ENCODE measurements at places on chromosomes 3 and 15.
A peak's percentile ranks its signal among the peaks of the same experiment; 100 is the strongest.

DNA sequence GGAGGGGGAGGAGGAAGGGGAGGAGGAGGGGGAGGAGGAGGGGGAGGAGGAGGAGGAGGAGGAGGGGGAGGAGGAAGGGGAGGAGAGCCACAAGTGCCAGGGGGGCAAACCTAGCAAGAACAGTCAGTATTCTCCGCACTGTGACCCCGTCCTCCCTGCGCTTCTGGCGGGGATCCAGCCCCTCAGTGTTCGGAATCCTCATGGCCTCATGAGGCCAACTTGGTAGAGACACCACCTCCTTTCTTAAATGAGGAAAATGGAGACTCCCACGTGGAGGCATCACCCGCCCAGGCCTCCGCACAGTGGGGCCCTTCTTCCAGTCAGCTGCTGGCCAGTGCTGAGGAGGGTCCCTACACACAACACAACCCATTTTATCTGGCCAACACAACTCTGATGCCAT is 163.4 kb downstream of the XXYLT1 start:
- no peak for DNase-seq

- DNase-seq = peak; percentile 74
These were observed 10.2 kb upstream of the TIPARP start for GRCh38 chr3:156664011-156664830.

DNA sequence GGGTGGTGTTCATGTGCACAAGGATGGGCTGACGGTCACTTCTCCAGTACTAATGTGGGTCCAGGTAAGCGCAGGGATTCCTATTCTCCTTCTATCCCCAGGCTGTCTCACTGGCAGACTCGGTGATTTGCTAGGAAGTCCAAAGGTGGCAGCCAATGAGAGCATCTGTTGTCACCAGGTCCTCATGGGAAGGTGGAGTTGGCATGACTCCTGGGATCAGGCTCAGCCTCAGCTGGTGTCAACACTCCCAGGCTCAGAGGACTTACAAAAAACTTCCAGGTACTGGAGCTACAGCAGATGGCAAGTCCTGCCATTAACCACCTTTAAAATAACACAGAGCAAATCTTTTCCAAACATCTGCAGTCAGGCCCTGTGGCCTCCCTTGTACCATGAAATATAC is 13.8 kb downstream of the XYLB start:
- DNase-seq = no peak

- DNase-seq = no peak
These were observed 57.0 kb upstream of the LIMD1 start for GRCh38 chr3:45537616-45537969.

DNA sequence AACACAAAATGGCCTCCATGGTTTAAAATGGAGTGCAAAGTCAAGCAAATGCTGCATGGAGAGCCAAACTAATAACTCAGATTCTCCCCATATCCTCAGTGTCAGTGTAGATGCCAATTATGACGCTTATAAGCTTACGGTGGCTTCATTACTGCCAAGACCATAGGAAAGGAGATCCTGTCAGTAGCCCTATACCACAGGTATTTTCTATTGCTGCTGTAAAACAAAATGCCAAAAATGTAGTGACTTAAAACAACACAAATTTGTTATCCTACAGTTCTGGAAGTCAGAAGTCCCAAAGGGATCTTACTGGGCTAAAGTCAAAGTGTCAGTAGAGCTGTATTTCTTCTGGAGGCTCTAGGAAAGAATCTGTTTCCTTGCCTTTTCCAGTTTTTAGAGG is 149.8 kb upstream of the GBE1 start:
- no peak for DNase-seq

GRCh38 chr3:46926871-46927717 is 49.5 kb downstream of the CCDC12 start:
- DNase-seq = peak; percentile 99

DNA sequence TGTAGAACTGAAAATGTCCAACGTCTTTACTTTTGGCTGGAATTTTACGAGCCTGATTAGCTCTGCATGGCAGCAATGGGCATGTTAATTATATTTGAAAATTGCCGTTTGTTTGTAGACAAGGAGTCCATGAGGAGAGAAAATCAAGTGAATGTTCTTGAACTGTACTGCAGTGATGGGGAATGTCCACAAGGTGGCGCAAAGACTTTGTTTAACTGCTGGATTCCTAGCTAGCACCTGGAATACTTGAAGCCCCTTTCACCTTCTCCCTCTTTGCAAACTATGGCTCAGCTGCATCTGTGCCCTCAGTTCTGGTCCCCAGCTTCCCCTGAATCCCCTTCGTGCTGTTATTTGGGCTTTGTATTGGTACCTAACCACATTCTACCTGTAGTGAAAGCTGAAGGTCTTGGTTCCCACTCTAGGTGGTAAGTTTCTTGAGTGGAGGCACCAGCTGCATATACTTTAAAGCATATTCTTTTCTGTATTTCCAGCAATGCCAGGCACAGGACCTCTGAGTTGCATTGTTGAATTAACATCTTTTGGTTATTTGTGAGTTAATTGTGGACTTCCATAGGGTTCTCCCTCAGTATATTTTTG is 25.3 kb downstream of the EXOG start:
- DNase-seq = peak; percentile 44

- peak; percentile 75 for DNase-seq
These were observed 195.6 kb downstream of the XXYLT1 start for GRCh38 chr3:195075199-195075940.

DNA sequence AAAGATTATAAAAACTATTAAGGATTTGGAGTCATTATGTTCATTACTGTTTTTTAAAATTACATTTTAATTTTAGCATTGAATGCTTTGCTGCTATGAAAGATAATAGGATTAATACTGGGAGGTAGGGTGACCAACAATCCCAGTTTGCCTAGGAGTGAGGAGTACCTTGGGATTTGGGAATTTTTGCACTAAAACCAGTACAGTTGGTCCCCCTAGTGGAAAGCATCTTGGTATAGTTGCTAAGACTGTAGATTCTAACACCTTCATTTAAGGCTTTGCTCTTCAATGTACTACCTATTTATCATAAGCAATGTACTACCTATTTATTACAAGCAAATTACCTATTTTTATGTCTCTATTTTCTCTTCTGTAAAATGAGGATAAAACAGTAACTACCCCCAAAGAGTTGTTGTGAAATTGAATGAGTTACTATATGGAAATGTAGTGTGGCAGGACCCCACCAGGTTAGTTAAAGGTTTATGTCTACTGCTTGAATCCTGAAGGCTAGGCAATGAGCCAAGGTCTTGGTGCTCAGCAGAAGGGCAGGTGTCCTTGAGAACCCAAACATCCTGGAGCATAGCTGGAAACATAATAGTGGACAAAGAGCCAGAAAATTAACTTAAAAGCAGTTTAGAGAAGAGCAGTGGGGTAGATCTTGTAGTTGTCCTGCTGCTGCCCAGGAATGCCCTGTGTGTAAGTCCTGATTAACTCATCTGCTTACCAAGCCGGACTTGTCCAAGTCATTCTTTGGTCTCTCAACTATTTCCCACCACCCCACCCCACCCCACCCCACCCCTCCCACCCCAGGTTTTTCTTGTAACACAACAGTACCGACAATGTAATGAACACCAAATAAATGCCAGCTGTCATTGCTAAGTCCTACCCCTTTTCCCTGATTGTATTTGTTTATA is 49.2 kb upstream of the NMD3 start:
- no peak for DNase-seq

DNA sequence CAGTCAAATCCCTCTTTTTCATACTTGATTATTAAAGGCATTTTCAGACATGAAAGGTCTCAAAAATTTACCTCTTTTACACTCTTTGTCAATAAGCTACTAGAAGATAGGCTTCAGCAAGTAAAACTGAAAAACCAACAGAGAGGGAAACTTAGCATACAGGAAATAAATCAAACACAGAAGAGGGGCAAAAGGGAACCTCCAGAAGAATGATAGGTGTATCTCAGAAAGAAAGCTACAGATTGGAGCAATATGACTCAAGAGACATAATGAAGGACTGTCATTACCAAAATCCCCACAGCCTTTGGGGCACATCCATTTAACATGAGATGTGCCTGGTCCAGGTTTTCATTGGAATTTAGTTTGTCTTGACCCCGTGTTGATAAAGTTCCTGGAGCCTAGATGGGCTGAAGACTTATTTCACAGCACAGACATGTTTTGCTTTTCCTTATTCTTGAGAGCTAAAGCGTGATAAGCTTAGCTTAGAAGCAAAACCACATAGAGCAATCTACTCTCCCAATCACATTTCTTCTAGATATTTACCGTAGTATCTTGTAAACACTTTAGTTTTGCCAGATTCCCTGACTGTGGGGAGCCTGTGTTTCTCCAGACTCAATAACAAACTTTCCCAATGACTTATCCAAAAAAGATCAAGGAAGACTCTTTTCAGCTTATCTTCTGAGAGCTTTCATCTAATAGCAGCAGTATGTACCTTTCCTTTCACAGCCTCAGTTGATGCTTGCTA is 11.7 kb downstream of the LRRFIP2 start:
- DNase-seq = no peak

- peak; percentile 3 for DNase-seq
These were observed 12.4 kb upstream of the CD47 start for GRCh38 chr3:108103040-108103751.

DNA sequence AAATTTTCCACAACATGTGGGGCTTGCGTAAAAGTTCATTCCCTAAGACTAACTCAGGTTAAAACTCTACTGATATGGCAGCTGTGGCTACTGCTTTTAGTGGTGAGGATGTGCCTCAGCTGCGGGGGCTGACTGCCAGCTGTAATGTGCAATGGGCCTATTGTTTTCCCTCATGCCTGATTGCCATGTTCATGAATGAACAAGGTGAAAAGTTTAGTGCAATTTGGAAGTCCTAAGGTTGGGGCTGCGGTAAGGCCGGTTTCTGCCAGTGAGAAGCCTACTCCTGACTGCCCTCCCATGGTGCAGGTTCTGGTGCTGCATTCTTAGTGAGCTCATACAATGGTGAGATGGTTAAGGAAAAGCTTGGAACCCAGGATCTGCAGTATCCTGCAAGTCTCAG is 10.9 kb upstream of the ALDH1L1 start:
- no peak for DNase-seq

DNA sequence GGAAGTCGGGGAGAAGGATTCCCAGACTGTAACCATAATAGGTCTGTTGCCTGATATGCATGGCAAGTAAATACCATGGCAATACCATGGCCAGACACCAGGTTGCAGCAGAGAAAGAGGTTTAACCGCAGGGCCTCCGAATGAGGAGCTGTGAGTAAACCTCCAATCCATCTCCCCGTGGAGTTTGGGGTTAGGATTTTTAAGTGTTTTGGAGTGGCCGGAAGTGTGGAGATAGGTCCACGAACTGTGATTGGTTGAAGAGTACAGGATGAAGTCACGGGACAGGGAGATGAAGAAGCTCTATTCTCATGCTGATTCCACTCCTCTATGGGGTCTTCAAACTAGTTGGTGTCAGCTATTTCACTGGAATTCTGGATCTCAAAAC is 127.9 kb downstream of the ST8SIA2 start:
- peak; percentile 32 for DNase-seq

DNA sequence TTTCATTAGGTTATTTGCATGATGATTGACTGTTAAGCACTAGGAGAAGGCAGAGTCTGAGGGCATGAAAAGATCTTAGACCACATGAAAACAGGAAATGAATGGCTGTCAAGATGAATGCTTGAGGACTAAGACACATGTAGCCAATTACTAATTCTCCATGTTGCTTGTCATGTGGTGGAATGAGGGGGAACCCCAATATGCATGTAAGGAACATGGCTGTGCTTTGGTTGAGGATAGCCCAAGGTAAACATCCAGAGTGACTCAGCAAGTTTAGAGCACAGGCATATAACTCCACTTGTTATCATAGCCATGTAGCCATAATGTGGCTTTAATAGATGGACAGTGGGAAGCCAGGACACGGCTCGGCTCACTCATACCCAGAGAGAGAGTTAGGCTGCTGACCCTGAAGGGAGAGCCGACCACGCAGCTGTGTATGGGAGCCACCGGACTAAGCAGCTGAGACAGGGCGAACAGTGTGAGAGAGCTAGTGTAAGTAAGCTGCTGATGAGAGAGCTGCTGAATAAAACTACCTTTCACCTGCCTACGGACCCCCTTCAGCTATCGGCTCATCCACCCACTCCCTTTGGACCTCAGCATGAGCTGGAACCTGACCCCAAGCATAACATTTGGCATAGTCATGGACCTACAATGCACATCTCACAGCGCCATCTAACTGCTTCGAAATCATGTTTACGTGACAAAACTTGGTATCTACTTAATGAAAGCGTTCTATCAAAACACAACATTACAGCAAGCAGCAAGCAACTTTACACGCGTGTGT is 37.6 kb downstream of the ANO10 start:
- peak; percentile 26 for DNase-seq

- no peak for DNase-seq
These were observed 5.2 kb upstream of the TMCO5A start for GRCh38 chr15:37929238-37929637.

DNA sequence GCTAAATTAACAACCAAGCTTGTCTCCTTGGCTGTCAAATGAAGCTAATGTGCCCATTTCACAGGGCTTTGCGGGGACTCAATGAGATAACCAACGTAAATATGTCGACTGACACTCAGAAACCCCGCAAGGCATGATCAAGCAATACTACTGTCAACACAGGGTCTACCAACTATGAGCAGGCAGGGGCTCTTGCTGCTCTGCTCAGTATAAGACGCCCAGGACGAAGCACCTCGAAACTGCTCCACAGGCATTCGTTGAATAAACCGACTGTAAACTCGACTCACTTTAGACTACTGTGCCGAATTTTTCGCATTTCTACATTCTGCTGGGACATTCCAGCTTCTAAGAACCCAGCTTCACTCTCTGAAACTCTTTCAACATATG is 55.0 kb downstream of the FEZF2 start:
- no peak for DNase-seq

- no peak for DNase-seq
These were observed 104.0 kb downstream of the STRIT1 start for GRCh38 chr3:155189478-155189877.

GRCh38 chr15:97783240-97783639 is 177.3 kb upstream of the ARRDC4 start:
- no peak for DNase-seq

- no peak for DNase-seq
These were observed 12.0 kb upstream of the ONECUT1 start for GRCh38 chr15:52802110-52802509.

GRCh38 chr3:129441782-129442181 is 1.8 kb downstream of the IFT122 start:
- DNase-seq = peak; percentile 13

DNA sequence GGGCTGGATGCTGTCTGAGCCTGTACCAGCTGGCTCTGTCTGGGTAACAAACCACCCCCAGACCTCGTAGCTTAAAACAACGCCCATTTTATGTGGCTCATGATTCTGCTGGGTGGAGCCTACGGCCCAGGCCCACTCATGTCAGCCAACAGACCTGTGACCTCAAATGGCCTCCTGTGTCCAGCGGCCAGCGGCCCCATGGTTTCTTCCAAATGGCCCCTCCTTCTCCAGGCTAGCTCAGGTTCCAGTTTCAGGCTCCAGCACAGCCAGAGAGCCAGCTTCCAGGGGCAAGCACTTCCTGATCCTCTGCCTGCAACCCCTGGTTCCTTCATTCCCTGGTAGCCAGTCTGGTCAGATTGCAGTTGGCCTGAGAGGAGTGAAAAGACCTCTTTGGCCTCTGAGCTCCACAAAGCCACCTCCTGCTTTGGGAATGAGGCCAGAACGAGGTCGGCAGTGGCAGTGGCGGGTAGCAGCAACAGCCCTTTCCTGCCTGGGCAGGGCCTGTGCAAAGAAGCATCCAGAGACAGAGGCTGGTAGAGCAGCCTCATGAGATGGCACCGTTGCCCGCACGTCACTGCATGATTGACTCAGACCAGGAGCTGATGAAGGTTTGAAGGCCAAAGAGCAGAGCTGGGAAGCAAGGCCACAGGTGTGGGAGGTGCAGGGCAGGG is 21.0 kb upstream of the PLXNA1 start:
- no peak for DNase-seq
